ENCODE measurements at places on chromosomes 2 and 18.

- DNase-seq, result no peak
Measured at GRCh38 chr2:202009019-202009481, 24.6 kb upstream of the FZD7 start.

- DNase-seq, result no peak
Measured at GRCh38 chr2:67159929-67160328, 237.2 kb upstream of the ETAA1 start.

DNA sequence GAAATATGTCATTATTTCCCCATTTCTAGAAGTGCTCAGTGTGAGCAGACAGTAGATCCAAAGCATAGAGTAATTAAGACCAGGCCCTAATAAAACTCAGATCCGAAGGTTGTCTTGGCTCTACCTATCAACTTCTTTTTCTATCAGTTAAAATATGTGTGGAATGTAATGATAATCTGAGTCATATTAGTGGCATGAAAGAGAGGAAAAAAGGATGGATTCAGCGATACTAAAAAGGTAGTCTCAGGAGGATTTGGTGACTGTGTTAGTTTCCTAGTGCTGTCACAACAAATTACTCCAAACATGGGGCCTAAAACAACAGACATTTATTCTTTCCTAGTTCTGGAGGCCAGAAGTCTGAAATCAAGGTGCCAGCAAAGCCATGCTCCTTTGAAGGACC is 103.7 kb upstream of the NABP1 start:
- no peak for DNase-seq

- no peak for DNase-seq
Measured at GRCh38 chr2:241541564-241542277, 16.8 kb upstream of the BOK start.

- DNase-seq, result no peak
Measured at GRCh38 chr2:105062158-105062557, 24.3 kb downstream of the MRPS9 start.

DNA sequence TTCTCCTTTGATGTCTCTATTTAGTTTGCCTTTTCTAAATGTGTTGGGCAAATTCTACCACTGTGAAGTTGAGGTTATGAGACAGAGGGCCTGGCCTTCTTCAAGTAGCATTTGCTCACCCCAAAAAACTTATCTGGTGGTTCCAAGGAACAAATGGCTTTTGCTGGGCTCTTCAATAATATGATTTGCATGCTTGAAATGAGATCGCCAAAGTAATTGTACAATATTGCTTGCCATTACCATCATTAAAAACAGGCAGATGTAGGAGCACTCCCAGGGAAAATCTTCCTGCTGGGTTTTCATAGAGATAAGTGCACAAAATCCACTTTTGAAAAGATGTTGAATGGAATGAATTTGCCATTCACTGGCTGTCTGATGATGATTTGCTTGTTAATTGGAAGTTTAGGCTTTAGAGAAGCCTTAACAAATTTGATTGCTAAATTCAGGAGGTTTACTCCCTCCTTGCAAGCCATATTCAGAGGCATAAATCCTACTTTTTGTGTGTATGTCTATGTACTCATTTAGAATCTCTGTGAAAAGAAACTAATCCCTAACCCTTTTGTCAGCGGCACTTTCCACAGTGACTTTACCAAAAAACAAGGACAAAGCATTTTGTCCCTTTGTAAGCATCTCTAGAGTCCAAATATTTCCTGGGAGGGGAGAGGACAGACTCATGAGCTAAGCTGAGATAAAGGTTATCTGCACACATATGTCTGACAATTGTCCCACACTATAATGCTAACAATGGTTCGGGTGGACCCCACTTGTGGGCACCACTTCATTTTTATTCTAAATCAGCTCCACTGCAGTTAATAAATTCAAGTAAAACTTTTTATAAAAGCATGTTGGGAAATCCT is 240.8 kb upstream of the PIK3C3 start:
- DNase-seq, result no peak

- no peak for DNase-seq
Measured at GRCh38 chr2:70515938-70516337, 37.7 kb downstream of the TGFA start.

- no peak for DNase-seq
Measured at GRCh38 chr18:7839548-7839947, 272.4 kb downstream of the PTPRM start.

- no peak for DNase-seq
Measured at GRCh38 chr2:65565681-65566080, 133.3 kb upstream of the SPRED2 start.

- DNase-seq, result no peak
Measured at GRCh38 chr2:9644603-9645002, 13.8 kb upstream of the YWHAQ start.

All from activated CD8-positive, alpha-beta memory T cell treated with anti-CD3 and anti-CD28 coated beads for 4 hours (primary cell).